ENCODE measurements at places on chromosomes 5 and 9.

DNA sequence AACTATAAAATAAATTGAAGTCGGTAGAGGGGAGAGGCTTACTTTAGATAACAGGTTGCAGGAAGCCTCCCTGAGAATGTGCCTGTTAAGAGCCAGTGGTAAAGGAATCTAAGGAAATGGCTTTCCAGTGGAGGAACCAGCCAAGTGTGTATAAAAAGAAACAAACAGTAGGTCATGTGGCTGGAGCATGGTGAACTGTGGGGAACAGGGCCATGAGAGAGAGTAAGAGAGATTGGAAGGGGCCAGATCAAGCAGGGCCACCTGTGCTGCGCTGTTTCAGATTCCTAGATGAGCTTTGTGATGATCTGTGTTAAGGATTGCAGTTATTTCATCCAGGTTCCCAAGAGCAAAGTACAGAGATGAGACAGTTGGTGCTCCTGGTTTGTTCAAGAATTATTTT is 152.7 kb upstream of the SGCD start:
- no peak for DNase-seq

DNA sequence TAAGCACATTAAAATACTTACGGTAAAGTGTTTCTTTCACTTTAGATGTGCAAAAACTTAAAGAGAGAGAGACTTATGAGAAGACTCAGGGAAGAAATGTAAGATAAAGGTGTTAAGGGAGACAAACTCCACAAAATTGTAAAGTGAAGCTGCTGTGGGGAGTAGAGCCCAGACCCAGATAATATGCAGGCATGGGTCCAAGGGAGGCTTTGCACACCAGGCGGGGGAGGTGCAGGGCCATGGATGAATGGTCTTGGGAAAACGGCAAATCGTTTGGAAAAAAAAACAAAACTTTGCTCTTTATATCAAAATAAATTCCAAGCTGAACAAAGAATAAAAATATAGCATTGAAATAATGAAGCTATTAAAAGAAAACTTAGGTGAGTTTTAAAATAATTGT is 9.1 kb downstream of the SYK start:
- DNase-seq = no peak

DNA sequence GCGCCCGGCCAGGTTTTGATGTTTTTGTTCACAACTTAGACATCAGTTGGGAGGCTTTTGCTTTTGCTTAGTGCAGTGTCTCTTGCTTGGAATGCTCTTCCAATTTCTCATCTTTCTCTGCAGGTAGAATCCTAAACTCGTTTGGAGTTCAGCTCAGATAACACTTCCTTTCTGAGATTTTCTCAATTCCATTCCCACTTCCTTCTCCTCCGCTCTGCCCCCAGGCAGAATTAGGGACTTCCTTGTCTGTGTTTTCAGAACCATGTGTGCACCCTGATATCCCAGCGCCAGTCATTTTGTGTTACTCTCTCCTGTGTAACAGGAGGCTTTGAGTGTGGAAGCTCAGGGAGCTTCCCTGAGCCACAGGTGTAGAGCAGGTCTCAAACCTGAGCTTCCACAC is 171.0 kb downstream of the INSYN2B start:
- DNase-seq = peak; percentile 7

- DNase-seq = no peak
Measured at GRCh38 chr5:42779083-42779482, 22.5 kb downstream of the CCDC152 start.

DNA sequence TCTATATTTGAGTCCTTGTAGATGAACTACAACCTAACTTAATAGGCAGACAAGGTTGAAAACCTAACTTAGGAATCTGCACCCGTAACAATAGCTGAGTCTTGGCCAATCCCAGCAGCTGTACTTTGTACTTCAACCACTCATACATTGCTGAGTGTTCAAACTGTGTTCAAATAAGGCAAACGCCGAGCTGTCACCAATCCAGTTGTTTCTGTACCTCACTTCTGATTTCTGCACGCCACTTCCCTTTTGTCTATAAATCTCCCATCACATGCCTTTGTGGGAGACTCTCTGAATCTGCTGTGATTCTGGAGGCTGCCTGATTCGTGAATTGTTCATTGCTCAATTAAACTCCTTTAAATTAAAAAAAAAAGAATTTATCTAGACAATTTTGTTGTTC is 167.8 kb upstream of the TUT7 start:
- DNase-seq = peak; percentile 27

- DNase-seq = no peak
Measured at GRCh38 chr9:94911986-94912635, 185.6 kb downstream of the AOPEP start.

- DNase-seq = no peak
Measured at GRCh38 chr9:7452378-7452777, 347.2 kb downstream of the DMAC1 start.

GRCh38 chr9:78595200-78595945 is 298.4 kb downstream of the PSAT1 start:
- DNase-seq = no peak

All from pons (tissue), 1 donor.